NCI-H69 (cell line): ENCODE measurements at places on chromosomes 1 and 21.
A peak's percentile ranks its signal among the peaks of the same experiment; 100 is the strongest.

DNA sequence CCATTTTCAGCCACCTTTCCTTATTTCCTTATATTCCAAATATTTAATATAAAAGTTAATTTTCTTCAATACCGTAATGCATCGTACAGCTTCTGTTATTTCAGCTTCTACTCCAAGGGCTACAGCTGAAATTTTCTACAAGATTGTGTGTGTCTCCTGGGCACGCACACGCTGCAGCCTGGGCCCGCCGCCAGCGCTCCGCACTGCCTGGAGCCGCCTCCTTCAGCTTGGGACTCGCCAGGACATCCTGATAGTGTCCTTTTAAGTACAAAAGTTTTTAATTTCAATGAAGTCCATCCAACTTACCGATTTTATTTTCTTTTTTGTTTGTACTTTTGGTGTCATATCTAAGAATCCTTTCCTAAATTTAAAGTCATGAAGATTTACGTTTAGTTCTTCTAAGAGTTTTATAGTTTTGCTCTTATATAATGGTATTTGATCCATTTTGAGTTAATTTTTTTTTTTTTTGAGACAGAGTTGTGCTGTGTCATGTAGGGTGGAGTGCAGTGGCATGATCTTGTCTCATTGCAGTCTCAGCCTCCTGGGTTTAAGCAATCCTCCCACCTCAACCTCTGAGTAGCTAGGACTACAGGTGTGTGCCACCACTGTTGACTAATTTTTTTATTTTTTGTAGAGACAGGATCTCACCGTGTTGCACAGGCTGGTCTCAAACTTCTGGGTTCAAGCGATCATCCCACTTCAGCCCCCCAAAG, 82.8 kb downstream of the AXDND1 start:
- no peak for DNase-seq

- DNase-seq = no peak
Observed at GRCh38 chr1:205575294-205575885, 56.4 kb downstream of the ELK4 start.

DNA sequence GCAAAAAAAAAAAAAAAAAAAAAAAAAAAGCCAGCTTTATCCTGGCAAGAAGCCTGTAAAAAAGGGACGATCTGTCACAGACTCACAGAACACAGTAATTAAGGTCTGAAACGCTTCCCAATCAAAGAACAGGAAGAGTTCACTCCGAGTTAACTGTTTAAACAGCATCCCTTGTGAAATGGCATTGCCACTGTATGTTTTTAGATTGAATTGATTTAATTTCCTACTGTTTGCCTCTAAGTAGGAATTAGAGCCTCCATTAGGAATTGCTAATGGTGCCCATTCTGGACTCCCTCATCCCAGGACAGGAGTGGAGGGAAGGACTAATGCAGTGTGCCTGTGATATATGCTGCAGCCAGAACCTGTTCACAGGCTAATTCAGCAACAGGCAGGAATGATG, 370.8 kb downstream of the RWDD3 start:
- DNase-seq = peak; percentile 88

DNA sequence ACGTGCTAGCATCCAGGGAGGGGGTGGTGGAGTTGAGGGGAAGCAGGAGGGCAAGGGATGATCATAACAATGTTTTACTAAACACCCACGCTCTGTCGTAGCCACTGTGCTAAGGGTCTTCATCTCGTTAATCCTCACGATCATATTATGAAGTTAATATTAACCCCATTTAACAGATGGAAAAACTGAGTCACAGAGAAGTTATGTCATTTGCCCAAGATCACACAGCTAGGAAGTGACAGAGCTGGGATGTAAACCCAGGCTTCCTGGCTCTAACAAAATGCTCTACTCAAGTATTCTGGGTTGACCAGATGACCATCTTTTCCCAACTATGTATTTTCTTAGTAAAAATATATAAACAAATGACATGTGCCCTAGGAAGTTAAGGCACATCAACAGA, 88.7 kb downstream of the TAS1R2 start:
- no peak for DNase-seq

DNA sequence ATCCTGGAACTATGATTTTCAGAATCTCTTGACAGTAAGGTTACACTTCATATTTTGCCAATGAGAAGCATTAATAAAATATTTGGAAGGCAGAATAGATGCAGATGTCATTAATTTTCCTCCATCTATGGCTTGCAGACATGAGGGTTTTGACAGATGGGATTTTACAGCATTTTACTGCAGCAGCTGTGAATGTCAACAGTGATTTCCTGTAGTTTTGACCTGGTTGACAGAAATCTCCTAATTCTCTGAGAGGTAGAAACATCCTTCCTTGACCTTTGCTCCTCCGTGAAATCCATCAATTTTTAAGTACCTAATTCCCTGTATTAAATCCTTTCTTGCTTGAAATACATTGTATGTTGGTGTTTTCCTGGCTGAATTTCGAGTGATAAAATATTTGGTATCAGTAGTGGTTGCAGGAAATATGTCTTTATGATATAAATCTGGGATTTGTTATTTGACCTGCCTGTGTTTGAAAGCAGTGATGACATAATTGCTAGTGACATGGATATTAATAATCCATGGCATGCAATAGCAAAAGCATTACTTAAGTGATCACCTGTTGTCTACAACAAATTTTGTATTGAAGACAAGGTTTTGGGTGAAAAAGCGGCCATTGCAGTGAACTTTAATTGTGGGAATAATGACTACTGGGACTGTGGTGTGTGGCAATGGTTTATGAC, 73.9 kb downstream of the HLX start:
- DNase-seq = peak; percentile 40
